ENCODE measurements at places on chromosomes 13 and 19.

GRCh38 chr13:23922005-23922932 is 25.0 kb upstream of the C1QTNF9B start:
- no peak for DNase-seq

DNA sequence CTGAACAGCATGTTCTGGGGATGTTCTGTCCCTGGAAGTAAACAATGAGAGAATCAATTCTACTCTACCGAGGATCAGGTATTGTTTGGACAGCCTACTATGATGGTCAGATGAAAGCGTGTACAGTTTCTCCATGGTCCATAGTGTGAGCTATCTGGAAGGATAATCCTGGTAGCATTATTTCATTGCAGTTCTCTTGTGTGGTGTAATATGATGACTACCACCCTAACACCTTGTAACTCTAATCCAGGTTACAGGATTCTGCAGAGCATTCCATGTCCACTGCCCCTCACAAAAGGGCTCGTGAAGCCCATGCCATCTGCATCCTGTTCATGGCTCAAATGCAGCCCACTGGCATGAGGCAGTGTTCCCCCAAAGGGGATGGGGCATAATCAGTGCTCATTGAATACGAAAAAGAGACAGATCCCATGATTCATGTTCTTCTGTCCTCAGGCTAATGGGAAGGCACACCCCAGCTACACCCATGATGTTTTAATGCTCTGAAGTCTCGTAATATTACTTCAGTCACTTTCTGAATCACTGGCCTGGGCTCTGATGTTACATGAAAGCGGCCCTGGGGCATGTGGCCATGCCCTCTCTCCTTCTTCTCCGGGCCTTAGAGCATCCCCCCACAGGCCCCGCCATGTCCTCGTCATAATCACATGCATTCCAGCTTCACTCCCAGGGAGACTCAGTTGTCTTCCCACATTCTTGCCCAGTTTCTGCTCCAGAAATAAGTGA is 68.4 kb downstream of the HSPH1 start:
- DNase-seq = no peak

DNA sequence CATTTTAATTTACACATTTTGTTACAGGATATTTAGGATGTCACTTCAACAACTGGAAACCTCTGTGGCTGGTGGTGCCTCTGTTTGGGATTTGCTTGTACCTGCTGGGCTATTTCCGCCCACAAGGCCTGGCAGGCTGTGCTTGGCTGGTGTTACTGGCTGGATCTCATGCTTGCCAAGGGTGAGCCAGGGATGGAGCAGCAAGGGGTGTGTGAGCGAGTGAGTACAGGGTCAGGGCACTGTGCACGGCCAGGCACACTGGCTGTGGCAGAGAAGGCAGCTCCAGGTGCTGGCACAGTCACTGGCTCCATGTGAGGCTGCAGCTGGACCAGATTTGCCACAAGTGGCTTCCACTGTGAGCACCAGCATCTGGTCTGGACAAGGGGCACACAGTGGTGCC is 1254.8 kb downstream of the SLITRK5 start:
- DNase-seq = no peak

GRCh38 chr13:76758257-76758656 is 127.9 kb downstream of the KCTD12 start:
- DNase-seq = no peak

DNA sequence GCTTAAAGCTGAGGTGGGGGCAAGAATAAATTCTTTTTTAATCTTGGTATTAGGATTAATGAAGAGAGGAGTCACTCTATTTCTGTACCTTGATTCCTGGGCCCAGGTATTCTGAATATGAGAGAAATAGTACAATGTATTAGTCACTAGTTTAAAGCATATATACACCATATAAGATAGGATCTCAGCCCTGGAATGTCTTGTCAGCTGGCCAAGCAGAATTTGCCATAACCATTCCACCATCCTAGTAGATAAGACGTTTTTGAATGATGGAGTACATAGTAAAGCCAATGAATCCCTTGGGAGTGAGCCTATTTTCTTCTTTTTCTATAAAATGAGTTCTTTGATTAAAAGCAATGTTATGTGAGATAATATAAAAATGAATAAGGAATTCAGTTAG is 55.6 kb downstream of the UFM1 start:
- no peak for DNase-seq

DNA sequence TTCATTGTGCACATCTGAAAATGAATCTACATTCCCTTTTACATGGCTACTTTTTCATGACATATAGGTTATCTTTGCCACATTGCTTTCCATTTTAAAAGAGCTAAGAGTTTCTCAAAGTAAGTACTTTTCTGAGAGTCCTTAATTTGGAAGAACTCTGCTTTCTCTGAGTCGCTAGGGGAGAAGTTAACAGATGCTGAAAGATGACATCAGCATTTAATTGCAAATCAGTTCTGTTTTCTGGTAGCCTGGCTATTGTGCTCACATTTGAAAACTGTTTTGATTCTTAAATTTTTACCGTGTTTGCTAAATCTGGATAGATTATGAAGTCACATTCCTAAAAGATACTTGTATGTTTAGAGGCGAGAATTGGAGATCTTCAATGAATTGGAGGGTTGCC is 107.7 kb upstream of the C1QTNF9B start:
- no peak for DNase-seq

DNA sequence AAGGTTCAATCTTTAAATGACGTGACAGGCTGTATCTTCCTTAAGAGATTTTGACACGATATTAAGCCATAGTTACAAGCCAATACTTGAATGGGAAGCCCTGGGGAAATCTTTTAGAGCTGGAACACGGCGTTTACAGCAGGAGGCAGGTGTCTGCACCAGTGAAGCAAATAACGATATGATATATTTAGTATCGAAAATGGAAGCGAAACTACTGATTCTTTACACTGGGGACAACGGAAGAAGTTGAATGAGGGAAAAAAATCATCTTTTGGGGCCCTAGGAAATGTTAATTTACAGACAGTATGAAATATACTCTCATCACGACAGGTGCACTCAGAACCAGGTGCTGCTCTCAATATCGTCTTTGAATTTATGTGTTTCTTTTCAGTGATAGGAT is 793.9 kb upstream of the PCDH20 start:
- DNase-seq = peak; percentile 92

DNA sequence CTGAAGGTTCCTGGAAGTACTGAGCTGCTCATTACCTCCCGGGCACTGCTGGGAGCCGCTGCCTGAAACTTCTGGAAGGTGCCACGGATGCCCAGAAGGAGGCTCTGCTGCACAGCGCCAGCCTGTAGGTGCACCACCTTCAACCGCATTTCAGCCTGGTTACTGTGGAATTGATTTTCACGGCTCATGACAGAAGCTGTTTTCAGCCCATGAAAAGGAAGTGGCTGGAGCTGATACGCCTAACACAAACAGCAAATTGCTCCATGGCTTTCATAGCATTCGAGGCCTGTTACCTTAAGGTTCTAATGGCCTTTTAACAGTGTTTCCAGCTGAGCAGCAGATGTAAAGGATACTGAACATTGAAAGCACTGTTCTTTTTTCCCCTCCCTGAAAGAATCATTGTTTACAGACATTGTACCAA is 22.0 kb downstream of the GPC6 start:
- peak; percentile 94 for DNase-seq

DNA sequence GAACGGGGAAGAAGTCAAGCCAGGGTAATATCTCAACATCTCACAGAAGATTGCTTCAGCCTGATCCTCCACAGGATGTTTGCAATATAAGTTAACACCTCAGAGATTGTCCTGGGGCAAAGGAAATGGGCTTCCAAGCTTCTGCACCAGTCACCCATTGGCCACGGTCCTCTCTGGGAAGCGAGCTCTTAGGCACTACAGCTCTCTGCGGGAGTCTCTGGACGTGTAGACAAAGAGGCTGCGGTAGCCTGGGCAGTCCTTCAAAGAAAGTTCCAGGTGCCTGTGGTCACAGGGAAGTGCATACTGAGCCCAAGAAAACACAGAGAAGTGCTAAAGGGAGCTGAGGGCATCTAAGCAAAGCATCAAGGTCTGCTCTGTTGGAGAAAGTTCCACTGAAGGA is 805.7 kb downstream of the DIAPH3 start:
- no peak for DNase-seq

DNA sequence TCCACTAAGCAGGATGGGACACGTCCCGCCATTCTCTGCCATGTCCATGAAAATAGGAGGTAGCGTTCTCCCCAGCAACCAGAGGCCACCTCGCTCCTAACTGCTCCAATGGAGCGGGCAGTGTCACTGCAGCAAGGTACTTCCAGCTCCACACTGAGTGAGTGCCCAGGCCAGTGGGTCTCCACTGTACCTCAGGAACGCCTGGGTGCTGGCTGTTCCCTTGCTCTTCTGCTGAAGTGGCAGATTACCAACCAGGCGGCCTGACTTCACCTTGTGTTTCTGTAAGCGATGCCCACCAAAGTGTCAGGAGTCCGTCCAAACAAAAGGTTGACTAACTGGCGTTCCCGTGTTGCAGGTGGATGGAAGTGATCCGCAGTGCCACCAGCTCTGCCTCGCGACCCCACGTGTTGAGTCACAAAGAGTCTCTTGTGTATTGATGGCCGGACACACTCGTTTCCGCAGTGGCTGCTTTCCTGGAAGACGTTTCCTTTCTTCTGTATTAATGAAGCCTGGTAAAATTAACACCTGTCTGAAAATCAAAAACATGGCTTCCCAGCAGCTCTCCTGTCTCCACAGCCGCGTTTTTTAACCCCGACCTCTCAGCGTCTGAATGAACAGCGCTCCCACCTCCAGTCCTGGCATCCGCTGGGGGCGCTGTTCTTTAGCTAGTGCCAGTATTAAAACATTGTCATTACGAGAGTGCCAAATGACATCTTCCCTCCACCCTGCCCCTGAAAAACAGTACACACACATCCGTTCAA is 128.8 kb downstream of the STK24 start:
- peak; percentile 81 for DNase-seq

- no peak for DNase-seq
Observed at GRCh38 chr13:47454986-47455385, 546.1 kb downstream of the SUCLA2 start.

DNA sequence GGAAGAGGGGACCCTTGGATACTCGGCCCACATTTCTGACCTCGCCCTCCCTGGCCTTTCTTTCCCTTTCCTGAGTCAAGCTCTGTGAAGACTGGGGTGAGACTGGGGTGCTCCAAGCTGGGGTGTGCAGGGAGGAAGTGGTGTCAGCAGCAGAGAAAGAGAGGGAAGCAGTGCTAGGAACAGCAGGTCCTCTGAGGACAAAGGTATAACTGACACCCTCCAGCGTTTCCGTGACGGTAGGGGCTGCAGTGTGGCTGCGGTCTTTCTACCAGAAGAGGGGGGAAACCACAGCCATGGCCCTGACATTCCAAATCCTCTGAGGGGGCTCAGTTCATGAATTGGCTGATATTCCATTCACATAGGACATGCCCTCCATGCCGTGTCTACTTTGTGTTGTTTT is 1.1 kb downstream of the KIR3DL2 start:
- DNase-seq = no peak

GRCh38 chr19:1028062-1028926 is 1.9 kb downstream of the CNN2 start:
- peak; percentile 74 for DNase-seq

DNA sequence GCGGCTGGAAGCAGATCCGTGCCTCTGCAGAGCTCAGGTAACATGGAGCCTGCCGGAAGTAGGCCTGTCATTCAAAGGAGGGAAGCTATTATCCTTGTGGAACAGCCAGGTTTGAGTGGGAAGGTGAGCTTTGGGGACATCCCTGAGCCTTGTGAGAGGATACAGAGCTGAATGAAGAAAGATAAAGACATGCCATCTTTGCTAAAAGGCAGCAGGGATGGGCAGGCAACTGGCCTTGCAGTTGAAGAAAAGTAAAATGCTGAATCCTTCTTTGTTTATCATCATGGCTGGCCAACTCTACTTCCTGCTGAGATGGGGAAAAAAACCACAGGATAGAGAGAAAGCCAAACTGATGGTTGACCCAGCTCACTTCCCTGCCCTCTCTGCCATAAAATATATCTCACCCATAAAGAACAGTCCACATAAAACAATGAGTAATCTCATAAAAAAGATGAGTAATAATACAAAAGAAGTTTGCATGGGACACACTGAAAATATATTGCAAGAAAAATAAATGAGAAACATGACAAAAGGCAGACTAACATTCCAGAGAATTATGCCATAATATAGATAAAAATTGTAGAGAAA is 226.3 kb downstream of the DLEU7 start:
- DNase-seq = no peak

- DNase-seq = peak; percentile 65
Observed at GRCh38 chr13:31538067-31539042, 201.0 kb upstream of the RXFP2 start.

- DNase-seq = no peak
Observed at GRCh38 chr13:107043021-107043956, 475.4 kb upstream of the ARGLU1 start.

DNA sequence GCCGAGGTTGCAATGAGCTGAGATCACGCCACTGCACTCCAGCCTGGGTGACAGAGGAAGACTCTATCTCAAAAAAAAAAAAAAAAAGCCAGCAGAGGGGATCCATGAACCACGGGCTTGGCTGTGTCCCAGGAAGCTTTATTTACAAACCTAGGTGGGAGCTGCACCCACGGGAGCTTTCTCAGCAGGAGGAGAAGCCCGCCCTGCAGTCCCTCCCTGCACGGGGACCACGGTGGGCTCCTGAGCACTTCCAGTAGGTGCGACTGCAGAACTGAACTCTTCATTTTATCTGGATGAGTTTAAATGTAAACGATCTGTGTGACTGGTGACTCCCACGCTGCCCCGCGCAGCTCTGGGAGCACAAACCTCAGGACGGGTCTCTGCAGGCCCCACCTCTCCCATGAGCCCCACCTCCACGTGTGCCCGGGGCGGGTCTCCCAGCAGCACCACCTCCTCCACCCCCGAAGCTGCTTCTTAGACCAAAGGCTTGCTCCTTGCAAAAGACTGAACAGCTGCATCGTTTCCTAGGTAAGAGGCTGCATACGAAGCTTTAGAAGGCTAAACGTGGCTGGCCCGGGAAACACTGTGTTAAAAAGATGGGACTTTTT is 66.4 kb downstream of the SPACA7 start:
- DNase-seq = no peak

- DNase-seq = no peak
Observed at GRCh38 chr19:38216785-38217641, 7.0 kb downstream of the DPF1 start.

GRCh38 chr13:75715601-75716523 is 79.7 kb downstream of the LMO7 start:
- peak; percentile 75 for DNase-seq

DNA sequence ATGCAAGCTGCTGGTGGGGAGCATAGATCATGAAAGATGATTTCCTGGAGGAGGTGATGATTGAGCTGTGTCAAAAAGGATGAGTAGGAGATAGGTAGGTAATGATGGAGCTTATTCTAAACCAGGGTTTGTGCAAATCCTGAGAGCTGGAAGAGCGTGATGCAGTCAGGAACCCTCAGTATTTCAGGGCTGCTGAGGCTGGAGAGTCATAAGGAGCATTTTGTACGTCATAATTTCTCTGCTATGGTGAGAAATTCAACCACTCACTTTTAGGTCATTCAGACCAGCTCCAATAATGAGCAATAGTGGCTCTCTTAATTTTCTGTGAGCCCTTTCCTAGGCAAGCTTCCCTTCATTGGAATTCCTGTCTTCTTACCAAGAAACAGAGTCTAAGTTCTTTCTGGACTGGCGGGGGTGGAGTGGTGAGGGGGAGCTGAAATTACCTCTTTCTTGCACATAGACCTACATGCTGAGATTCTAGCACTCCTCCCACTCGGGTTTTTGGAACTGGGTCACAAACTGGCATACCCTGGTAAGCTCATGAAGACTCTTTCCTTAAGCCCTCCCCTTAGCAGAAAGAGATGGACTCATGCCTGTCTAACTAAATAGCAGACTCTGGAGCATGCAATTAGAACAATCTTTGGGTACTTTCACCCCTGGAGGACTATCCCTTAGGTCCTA is 62.2 kb upstream of the MYCBP2 start:
- no peak for DNase-seq

GRCh38 chr19:48443731-48444128 is 2.1 kb upstream of the GRWD1 start:
- DNase-seq = no peak

- peak; percentile 49 for DNase-seq
Observed at GRCh38 chr13:22915442-22916082, 265.2 kb upstream of the SGCG start.

Measured in NCI-H1417 (cell line).